ENCODE measurements at places on chromosomes 1 and 21.

- DNase-seq = no peak
These were observed 149.1 kb upstream of the USP24 start for GRCh38 chr1:55364216-55364615.

DNA sequence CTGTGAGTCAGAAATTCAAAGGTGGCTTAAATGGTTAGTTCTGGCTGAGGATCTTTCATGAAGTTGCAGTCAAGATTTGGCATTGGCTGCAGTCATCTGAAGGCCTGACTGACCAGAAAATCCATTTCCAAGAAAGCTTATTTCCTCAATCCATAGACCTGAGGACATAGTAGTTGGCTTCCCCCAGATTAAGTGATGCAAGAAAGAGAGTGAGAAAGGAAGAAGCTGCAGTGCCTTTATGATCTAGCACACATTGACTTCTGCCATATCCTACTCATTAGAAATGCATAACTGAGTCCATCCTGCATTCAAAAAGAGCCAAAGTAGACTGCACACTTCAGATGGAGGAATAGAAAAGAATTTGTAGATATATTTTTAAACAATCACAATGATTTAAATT lies 222.6 kb downstream of the COL24A1 start:
- DNase-seq = no peak

DNA sequence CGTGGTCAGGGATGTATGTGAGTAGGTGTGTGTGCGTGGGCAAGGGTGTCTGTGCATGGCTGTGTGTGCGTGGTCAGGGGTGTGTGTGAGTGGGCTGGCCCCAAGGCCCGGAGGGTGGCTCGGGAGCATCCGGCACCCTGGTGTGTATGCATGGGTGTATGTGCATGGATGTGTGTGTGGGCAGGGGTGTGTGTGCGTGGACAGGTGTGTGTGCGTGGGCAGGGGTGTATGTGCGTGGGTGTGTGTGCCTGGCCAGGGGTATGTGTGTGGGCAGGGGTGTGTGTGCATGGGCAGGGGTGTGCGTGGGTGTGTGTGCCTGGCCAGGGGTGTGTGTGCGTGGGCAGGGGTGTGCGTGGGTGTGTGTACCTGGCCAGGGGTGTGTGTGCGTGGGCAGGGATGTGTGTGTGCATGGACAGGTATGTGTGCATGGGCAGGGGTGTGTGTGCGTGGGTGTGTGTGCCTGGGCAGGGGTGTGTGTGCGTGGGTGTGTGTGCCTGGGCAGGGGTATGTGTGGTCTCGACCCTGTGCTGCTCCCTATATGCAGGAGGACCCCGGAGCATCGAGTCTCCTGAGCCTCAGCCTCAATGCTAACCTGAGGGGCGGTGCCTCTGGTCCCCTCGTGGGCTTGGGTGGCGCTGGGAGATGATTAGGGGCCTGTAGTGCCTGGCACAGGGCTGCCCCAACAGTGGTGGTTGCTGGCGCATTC lies 16.3 kb downstream of the ARHGEF16 start:
- no peak for DNase-seq

DNA sequence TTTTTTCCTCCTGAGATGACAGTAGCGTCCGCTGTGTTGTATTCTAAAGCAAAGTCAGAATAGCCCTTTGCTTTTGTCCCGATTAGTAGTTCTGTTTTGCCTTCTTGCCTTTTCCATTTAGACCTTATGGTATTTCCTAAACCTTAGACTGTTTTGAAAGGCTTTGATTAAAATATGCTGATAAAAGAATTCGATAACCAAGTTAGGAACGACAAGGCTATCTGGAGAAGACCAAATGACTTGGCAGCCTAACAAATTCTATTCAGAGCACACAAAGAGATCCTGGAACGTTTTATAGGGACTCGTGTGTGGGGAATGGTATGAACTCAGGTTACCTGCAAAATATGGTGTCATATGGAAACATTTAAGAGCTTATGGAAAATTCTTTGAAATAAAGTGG lies 42.9 kb downstream of the NFIA start:
- no peak for DNase-seq

GRCh38 chr1:229538945-229539344 lies 19.6 kb downstream of the ABCB10 start:
- DNase-seq = no peak

GRCh38 chr1:232542633-232543593 lies 87.0 kb downstream of the SIPA1L2 start:
- no peak for DNase-seq
